NCI-H1048 (cell line): ENCODE measurements at places on chromosomes 16 and 17.

GRCh38 chr17:915538-916201 is 63.9 kb downstream of the NXN start:
- DNase-seq, result no peak

DNA sequence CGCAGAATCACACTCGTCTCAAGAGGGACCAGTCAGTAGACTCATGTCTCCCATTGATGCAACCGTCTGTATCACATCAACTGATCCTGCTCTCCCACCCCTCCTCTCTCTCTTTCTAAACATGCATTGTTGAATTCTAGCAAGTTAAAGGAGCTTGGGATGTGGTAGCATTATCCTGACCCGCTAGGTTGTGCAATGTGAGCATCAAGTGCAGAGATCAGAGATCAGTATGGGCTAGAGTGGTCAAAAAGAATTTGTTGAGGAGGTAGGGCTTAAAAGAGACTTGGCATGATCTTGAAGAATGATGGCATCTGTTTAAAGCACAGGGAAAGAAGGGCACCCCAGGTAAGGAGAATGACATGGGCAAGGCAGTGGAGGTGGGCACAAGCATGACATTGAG is 38.7 kb downstream of the PRSS54 start:
- DNase-seq, result no peak

- DNase-seq, result no peak
These were observed 536.9 kb upstream of the CDH11 start for GRCh38 chr16:65658787-65659220.

DNA sequence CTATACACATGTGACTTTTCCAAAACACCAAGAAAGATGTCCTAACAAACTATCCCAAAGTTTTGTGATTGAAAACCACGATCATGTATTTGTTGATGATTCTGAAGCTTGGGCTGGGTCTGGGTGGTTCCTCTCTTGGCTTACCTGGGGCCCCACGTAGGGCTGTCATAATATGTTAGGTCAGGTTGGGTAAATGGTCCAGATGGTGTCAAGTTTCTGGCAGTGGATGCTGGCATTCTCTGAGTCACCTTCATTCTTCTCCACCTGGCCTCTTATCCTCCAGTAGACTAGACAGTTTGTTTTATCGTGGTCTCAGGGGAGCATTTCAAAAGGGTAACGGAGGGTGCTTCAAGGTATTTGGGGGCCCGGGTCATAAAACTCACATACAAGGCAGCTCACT is 39.4 kb downstream of the SYCE1L start:
- DNase-seq, result no peak

GRCh38 chr17:6079155-6079888 is 9.1 kb downstream of the WSCD1 start:
- no peak for DNase-seq

GRCh38 chr17:51585514-51586104 is 325.3 kb downstream of the UTP18 start:
- DNase-seq, result no peak

- DNase-seq, result no peak
These were observed 140.6 kb upstream of the SOX9 start for GRCh38 chr17:71980171-71980570.

GRCh38 chr17:73950593-73950914 is 252.9 kb upstream of the RPL38 start:
- DNase-seq, result no peak

- no peak for DNase-seq
These were observed 13.5 kb downstream of the PAM16 start for GRCh38 chr16:4337540-4338088.

- DNase-seq, result no peak
These were observed 2.7 kb downstream of the UTP18 start for GRCh38 chr17:51263006-51263405.

GRCh38 chr17:17648762-17649161 is 32.5 kb upstream of the RAI1 start:
- DNase-seq, result no peak

- DNase-seq, result no peak
These were observed 77.1 kb upstream of the TBC1D3K start for GRCh38 chr17:37847102-37847501.

- no peak for DNase-seq
These were observed 64.2 kb upstream of the TNRC6C start for GRCh38 chr17:77894126-77894956.

DNA sequence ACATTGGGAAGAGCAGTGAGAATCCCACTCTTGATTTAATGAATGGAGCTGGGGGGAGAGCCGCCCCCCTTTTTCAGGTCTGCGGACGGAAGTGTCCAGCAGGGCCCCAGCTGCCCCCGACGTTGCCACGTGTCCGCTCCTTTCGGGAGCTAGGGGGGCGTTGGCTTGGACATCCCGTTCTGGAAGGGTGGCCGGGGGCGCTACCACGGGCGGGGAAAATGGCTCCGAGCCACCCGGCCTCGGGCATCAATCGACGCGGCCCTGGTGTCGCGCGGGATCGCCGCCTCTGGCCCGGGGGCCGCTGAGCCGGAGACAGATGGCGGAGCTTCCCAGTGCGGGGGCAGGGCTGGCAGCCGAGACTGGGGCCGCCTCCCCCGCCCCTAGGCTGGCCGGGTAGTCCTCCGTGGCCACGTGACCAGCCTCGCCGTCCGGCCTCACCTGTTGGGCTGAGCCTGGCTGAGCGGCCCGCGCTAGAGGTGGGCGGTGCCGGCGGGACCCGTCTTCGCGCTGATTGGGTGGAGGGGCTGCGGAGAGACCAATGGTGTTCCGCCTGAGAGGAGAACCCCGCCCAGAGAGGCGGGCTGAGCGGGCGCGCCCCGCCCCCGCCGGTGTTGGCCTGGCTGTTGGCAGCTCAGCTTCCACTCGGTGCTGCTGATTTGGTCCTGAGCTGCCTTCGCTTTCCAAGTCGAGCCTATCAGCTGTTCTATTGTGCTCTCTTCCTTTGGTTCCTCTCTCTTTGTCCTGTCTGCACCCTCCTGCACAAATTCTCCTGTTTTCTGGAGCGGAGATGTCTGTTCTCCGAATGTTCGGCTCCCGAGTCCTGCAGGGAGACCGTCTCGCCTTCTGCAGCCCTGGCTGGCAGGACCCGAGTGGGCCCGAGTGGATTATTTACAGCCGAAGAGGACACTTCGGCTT is 8.3 kb downstream of the HS3ST3B1 start:
- no peak for DNase-seq

DNA sequence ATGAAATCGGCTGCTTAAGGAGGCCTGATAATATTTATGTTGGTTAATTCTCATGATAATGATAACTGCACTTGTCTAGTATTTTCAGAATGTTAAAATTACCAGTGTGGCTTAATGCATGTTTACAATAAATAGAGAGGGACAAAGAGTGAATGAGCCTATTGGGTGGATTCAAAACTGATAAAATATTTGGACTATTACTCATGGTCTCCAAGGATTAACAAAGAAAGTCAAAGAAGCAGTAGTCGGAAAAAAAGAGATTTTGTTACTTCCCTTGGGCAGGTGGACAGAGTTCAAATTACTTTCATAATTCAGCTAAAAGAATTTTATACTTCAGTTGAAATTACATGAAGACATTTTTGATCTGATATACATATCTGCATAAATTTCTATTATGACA is 258.2 kb upstream of the PMFBP1 start:
- DNase-seq, result no peak

GRCh38 chr17:6695565-6695964 is 17.6 kb downstream of the SLC13A5 start:
- DNase-seq, result no peak

DNA sequence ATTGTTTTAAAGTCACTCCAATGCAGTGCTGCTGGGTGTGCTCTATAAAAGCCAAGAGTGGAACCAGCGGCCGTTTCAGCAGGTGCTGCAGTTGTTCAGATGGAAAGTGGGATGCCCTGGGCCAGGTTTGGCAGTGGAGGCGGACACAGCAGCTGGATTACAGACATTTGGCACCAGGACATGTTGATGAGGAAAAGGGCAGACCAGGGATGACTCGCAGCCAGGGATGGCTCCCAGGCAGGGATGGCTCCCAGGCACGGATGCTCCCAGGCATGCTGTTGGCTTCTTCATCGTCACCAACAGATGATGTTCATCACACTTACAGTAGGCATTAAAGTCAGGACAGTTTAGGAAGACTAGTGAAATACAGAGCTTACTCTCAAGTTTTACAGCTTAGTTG is 10.0 kb downstream of the GAN start:
- DNase-seq, result no peak

DNA sequence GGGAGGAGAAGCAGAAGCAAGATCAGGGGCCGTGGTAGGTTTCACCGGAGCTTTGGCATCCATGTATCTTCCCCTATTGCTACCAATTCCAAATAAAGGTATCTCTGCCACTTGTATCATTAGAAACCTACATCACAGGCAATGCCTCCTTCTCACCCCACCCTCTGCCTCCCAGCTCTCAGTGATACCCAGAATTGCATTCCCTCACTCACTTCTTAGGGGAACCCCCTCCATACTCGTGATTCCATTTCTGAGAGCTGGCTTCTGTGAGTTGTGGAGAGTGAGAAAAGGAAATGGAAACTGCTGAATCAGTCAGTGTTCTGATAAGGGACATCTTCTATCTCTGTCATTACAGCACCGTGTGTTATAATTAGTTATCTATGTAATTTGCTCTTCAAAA is 2.3 kb upstream of the CCL3 start:
- no peak for DNase-seq

DNA sequence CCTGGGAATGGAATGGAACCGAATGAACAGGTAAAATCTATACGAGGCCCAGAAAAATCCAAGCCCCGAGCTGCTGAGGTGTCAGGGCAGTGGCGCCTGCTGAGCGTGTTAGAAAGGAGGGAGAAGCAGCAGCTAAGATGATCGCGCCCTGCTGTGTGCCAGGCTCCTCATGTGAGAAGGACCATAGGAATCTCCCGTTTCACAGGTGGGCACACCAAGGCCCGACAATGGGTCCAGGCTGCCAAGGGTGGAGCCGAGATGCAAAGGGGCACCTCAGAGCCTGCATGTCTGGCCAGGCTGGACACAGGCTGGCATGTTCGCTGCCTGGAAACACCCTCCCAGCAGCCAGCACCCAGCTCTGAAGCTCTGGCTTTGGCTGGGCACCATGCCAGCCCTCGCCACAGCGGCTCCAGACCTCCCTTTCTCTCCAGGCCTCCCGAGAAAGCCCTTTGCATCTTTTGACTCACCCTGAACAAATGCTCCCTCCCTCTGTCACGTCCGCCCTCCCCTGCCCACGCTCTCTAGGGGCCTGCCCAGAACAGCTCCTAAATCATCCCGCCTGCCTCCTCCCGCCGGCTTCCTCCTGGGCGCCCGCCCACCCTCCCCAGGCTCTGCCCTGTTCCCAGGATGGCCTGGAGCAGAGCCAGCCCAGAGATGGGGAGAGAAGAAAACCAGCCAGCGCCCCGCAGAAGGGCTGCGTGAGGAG is 217.8 kb upstream of the GSE1 start:
- DNase-seq, result no peak

DNA sequence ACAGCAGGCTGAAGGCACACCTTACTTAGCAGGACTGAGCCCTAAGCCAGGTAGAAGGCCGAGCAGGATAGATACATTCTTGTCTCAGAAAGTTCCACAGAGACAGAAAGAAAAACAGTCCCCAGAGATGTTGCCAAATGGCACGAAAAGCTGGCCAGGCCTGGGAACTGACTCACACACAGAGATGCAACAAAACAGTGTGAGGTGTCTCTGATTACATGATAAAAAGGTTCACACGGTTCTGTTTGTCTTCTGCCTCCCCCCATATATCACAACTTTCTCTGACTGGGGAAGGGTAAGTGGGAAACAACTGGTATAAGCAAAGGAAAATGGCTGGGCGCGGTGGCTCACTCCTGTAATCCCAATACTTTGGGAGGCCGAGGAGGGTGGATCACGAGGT is 1.7 kb downstream of the WBP2 start:
- no peak for DNase-seq

DNA sequence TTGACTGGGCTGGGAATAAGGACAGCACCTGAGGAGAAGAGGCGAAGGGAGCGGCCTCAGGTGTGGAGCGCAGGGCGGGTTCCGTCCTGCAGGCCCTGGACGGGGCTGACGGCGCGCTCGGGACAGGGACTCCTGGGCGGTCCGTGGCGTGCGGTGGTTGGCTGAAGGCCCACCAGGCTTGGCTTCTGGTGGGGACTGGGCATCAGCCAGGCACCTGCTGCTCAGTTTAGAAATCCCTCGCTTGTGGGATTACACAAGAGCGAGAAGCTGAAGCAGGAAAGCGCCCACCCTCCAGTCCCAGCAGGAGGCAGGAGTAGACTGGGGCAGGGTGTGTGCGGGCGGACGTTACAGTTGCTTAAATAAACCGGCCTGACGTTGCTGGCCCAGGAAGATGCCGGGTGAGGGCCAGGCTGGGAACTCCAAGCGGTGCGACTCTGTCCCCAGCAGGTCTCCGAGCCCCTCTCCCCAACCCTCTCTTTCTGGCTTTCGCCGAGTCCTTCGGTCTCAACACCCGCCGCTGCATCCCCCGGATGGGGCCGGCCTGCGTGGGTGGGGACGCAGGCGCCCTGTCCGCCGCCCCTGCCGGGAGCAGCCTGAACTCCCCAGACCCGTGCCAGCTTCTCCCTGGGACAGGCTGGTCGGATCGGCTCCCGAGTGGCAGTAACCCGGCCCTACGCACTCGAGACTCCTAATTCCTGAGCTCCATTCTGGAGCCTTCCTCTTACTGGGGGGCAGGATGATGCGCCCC is 639 bp downstream of the MIF4GD start:
- DNase-seq, result no peak

DNA sequence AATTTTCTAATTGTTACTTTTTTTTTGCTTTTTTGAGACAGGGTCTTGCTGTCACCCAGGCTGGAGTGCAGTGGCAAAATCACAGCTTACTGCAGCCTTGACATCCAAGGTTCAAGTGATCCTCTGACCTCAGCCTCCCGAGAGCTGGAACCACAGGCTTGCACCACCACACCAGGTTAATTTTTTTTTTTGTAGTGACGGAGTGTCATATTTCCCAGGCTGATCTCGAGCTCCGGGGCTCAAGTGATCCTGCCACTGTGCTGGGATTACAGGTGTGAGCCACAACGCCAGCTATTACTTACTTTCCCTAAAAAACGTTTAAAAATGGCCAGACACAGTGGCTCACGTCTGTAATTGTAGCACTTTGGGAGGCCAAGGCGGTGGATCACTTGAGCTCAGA is 6.6 kb downstream of the NPLOC4 start:
- no peak for DNase-seq

- no peak for DNase-seq
These were observed 15.9 kb downstream of the FCSK start for GRCh38 chr16:70470141-70470926.
